ENCODE measurements at places on chromosomes 16 and 17.

GRCh38 chr17:64411999-64412771, 21.5 kb upstream of the PECAM1 start:
- DNase-seq, result no peak

- DNase-seq, result no peak
These were observed 50.6 kb downstream of the BAHCC1 start for GRCh38 chr17:81445642-81446503.

DNA sequence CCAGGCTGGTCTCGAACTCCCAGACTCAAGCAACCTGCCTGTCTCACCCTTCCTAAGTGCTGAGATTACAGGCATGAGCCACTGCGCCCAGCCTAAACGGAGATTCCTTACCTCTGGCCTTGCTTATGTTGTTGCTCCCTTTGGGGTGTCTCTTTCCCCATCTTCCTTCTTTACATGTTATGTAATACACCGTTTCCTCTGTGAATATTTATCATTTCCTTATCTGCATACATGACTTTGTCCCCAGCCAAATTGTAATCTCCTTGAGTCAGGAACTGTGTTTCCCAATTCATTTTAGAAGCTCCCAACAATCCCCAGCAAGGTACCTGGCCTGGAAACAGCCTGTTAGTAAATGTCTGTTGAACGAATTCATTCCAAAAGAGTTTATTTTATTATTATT, 15.7 kb downstream of the COPZ2 start:
- DNase-seq, result no peak

DNA sequence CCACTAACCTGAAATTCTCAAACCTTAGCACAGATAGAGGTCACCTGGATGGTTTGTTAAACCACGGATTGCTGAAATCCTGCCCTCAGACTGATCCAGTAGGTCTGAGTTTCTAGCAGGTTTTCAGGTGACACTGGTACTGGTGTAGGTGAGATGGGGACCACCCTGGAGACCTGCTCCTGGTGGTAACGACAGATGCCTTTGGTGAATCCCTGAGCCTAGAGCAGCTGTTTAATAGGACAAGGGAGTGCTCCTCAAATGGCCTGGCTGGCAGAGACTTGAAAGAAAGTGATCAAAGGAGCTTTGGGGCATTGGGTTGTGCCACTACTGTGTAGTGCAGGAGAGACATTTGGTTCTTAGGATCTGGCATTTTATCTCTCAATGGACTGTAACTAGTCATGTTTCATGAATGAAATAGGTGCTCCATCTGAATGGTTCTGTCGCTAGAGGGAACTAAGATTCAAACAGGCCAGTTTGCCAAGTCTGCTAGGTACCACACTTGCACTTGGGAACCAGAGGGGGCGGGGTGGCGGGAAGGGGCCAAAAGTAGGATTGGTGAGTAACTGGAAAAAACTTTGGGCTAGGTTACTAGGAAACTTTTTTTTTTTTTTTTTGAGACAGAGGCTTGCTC, 2.9 kb upstream of the IFI35 start:
- no peak for DNase-seq

DNA sequence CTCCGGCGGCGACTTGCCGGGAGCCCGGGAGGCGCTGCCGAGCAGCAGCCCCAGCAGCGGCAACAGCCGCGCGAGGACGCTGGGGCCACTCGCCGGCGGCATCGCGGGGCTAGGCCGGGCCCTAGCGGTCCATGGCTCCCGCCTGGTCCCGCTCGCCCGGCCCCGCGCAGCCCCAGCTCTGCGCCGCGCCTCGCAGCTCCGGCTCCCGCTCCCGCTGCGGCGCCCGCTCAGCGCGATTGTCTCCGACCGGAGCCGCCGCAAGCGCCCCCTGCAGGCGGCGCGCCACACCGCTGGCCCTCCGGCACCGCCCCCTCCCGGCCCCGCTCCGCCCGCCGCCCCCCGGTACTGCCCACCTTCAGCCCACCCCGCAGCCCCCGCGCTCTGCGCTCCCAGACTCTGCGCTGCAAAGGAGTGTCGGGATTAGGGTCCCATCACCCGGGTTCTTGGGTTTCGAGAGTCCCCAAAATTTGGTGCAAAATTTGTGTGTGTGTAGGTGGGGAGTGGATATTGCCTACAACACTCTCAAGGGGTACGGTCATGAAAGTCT, at the start of gene FAM171A2:
FAM171A2 (minus strand) TSS at position 241 of the 547 bp plus-strand sequence; CDS start at position 102, 139 bp downstream.
- DNase-seq, result peak; percentile 66

- DNase-seq, result no peak
These were observed 45.3 kb downstream of the REXO5 start for GRCh38 chr16:20851601-20852000.

DNA sequence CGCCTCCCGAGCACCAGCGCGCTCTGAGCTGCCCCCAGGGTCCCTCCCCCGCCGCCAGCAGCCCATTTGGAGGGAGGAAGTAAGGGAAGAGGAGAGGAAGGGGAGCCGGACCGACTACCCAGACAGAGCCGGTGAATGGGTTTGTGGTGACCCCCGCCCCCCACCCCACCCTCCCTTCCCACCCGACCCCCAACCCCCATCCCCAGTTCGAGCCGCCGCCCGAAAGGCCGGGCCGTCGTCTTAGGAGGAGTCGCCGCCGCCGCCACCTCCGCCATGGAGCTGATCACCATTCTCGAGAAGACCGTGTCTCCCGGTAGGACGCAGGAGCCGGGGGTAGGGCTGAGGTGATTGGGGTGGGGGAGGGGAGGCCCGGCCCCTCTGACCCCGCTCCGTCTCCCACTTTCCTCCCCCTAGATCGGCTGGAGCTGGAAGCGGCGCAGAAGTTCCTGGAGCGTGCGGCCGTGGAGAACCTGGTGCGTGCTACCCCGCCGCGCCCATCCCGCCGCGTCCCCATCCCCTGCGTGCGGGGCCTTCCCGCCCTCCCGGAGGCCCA, 329 bp downstream of the KPNB1 start:
- DNase-seq, result peak; percentile 59

DNA sequence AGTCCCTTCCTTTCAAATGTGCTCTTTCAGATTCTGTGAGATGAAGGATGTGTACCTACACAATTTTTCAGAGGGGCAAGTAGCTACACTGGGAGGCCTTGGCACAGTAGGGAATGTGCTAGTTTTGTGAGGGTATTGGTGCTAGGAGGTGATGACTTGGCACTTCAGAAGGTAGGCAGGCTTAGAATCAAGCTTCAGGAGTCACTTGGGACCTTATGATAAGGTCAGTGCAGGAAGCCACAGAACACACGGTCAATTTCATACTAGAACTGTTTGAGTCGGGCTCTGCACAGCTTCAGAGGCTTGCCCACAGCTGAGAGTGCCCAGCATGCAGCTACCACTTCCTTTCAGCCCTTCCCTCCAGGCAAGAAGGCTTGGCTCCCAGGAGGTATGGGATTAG, 6.1 kb downstream of the CMTM1 start:
- no peak for DNase-seq

- no peak for DNase-seq
These were observed 56.3 kb downstream of the METRNL start for GRCh38 chr17:83135692-83136091.

DNA sequence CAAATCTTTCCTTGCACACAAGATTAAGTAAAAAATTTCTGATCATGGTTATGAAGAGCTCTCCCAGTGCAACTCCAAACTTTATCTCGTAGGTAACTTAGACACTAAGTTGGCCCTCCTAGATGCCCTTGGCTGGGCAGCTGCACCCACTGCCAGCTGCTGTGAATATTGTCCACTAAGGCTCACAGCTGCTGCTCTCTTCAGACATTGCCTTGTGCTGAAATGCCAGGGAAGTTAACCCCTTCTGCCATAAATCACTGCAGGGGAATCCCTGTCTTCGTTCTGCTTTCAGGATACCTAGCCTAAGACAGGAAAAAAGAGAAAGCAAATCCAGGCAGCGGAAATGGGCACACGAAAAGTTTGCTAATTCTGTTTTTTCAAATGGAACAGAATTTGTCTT, 106.4 kb downstream of the IRX5 start:
- DNase-seq, result no peak

Data from activated naive CD4-positive, alpha-beta T cell (primary cell).